Activated T-helper 2 cell treated with anti-CD3 and anti-CD28 coated beads, Interferon-gamma antibody, Interleukin-2, Interleukin-4, amounts not matched to agents 10 μg/mL and 5 μg/mL and 100 μg/mL, durations not matched to agents 14 hours and 24 hours and 36 hours (primary cell): ENCODE measurements at places on chromosomes 12 and 14.

- H3K4me1 ChIP-seq, result no peaks in the 10 kb centered on the region
- H3K27me3 ChIP-seq, result no peaks in the 10 kb centered on the region
- DNase-seq, result no peak
- no peak overlapping the region for H3K27ac ChIP-seq
- H3K36me3 ChIP-seq, result no peaks in the 10 kb centered on the region
- H3K4me3 ChIP-seq, result no peak overlapping the region
Observed at GRCh38 chr12:64147011-64147631, 75.0 kb downstream of the KICS2 start.

DNA sequence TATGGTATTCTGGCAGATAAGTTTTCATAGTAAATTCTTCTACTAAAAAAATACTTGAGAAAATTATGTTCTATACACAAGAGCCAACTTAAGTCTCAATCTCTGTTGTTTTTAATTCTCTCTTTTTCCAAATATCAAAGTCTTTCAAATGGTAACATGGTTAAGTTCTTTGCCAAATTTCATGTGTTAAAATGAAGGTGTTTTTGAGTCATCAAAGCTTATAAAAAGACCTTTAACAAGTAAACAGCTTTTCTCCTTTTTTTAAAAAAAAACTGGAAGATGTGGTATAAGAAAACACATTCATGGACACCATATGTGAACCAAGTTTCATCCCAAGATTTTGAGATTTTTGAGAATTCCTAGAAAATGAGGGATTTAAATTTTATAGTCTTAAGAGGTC is 111.3 kb downstream of the FOXG1 start:
- no peaks in the 10 kb centered on the region for H3K27me3 ChIP-seq
- H3K4me1 ChIP-seq, result no peaks in the 10 kb centered on the region
- no peak for DNase-seq
- H3K27ac ChIP-seq, result no peak overlapping the region
- H3K36me3 ChIP-seq, result no peaks in the 10 kb centered on the region

GRCh38 chr12:76242813-76243550 is 105.2 kb downstream of the BBS10 start:
- no peaks in the 10 kb centered on the region for H3K36me3 ChIP-seq
- DNase-seq, result no peak
- no peak overlapping the region for H3K4me3 ChIP-seq
- H3K27ac ChIP-seq, result no peak overlapping the region

- DNase-seq, result no peak
- H3K4me3 ChIP-seq, result no peak overlapping the region
- H3K36me3 ChIP-seq, result no peaks in the 10 kb centered on the region
- H3K27ac ChIP-seq, result no peak overlapping the region
Observed at GRCh38 chr12:79407671-79408622, 282.8 kb downstream of the PAWR start.

DNA sequence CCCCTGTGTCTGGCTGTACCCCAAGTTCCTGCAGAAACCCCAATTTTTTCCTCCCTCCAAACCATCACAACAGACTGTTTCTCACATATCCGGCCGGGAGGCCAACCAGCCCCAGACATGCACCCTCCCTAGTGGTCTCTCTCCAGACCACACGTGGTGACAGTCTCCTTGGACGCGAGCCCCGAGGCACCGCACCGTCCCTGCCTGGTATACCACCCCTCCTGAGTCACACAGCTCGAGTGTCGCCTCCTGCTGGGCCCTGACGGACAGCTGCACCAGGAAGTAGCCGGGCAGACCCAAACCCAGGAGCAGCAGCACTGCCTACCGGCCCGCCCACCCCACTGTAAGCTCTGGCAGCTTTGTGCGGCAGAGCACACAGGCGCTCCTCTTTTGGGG is 97.4 kb downstream of the RFLNA start:
- H3K4me3 ChIP-seq, result no peak overlapping the region
- peaks cover 25% of the 10 kb centered on the region for H3K36me3 ChIP-seq
- no peak overlapping the region for H3K27ac ChIP-seq
- no peak for DNase-seq
- H3K27me3 ChIP-seq, result no peaks in the 10 kb centered on the region

DNA sequence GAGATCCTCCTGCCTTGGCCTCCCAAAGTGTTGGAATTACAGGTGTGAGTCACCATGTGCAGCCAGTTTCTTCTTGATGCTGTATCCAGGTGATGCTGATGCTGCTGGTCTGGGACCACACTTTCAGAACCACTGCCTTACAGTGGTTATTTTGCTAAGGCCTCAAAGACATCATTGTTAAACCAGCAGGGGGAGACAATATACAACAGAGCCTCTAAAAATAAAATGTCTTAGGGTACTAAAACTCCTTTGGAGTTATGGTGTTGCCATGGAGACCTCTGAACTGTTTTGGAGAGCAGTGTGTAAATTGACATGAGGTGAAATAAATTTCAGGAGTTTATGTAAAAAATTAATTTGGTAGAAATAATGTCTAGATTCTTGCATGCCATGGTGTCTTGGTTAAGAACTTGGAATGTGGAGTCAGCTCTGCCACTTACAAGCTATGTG is 1.1 kb upstream of the ARG2 start:
- H3K4me3 ChIP-seq, result peak overlapping the region; percentile 68
- peaks cover 35% of the 10 kb centered on the region for H3K4me1 ChIP-seq
- peaks cover 10% of the 10 kb centered on the region for H3K27me3 ChIP-seq

GRCh38 chr12:9756706-9757105 is 4.0 kb downstream of the CD69 start:
- H3K36me3 ChIP-seq, result peaks cover 81% of the 10 kb centered on the region
- no peaks in the 10 kb centered on the region for H3K27me3 ChIP-seq
- H3K4me1 ChIP-seq, result peaks cover 51% of the 10 kb centered on the region
- no peak for DNase-seq

GRCh38 chr12:49872381-49872780 is 29.5 kb upstream of the BCDIN3D start:
- no peak overlapping the region for H3K27ac ChIP-seq
- H3K4me3 ChIP-seq, result no peak overlapping the region
- H3K27me3 ChIP-seq, result peaks cover 2% of the 10 kb centered on the region
- no peaks in the 10 kb centered on the region for H3K36me3 ChIP-seq

DNA sequence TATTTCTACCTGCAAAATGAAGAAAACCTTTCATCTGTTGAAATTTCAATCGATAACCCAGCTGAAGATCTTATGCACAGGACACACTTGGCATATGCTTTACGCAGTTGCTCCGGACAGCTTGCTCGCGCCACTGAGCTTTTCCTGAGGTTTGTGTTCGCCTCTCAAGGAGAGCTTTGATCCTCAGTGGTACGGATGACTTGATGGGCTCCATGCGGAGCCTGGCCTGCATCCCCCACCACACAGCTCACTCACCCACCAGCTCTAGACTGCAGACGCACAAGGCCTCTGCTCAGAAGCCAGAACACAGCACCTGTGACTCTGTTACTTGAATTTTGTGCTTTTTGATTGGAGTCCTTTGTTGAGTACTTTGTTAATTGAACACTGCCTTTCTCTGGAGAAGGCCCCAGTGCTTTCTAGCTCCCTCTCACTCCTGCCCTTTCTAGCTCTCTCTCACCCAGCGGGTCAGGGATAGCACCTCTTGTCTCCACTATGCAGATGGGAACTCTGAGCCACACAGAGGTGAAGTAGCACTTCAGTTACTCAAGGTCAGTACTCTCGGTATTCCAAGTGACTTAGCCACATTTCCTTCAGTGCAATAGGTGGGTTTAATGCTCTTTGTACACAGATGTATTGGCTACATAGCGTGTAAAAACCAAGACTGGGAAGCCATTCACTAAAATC is 52.1 kb downstream of the TBC1D30 start:
- no peak for DNase-seq
- H3K27ac ChIP-seq, result no peak overlapping the region
- no peaks in the 10 kb centered on the region for H3K27me3 ChIP-seq
- H3K4me1 ChIP-seq, result peaks cover 21% of the 10 kb centered on the region

DNA sequence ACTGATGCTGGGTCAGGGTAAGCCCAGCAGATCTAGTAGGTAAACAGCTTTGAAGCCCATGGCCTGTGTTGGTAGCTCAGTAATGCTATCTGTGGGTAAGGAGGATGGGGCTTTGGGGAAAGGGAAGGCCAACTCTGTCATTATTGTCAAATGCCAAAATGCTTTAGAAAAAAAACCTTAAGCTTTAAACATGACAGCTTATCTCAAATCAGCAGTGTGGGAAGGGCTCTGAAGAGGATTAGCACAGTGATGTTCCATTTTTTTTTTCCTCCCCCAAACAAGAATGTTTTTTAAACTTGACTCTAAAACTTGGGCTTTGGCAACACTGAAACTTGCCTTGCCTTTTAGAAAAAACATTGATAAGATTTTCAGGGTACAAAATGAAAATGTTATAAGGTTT is 11.7 kb downstream of the DAAM1 start:
- no peak overlapping the region for H3K27ac ChIP-seq
- no peak overlapping the region for H3K4me3 ChIP-seq
- no peaks in the 10 kb centered on the region for H3K36me3 ChIP-seq
- peaks cover 10% of the 10 kb centered on the region for H3K4me1 ChIP-seq
- no peaks in the 10 kb centered on the region for H3K27me3 ChIP-seq

GRCh38 chr14:75217508-75218206 is 41.2 kb upstream of the TMED10 start:
- H3K27ac ChIP-seq, result no peak overlapping the region
- H3K4me1 ChIP-seq, result peaks cover 12% of the 10 kb centered on the region
- no peaks in the 10 kb centered on the region for H3K36me3 ChIP-seq
- no peak overlapping the region for H3K4me3 ChIP-seq

DNA sequence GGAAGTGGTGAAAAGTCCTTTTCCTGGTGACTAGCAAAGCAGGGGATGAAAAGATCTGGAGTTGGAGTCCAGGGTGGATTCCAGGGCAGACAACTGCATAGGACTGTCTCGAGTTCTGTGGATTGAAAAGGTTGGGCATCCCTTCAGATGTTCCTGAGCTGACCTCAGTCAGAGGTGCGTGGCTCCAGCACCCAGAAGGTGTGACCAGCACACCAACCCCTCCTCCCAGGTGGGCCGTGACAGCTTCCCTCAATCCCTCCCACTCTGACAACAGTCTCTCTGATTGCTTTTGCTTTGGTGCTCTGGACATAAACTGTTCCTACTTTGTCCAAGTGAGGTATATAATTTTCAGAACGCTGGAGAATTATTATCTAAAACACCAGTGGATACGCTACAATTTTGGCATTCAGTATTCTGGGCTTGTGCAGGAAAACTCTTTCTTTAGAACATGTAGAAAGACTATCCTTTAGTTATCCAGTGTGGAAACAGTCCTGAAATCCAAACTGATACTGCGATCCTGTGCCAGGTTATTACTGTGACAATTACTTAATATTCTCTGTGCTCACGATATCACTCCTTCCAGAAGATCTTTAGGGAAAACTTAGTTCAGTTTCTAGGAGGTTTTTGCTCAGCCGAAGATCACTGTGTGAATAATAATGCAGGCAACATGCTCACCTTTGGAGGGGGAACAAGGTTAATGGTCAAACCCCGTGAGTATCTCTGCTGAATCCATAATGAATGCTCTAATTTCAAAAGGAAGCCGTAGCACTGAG is 87.9 kb downstream of the DAD1 start:
- peak overlapping the region; percentile 98 for H3K27ac ChIP-seq
- H3K36me3 ChIP-seq, result peaks cover 97% of the 10 kb centered on the region
- no peak for DNase-seq
- H3K4me3 ChIP-seq, result peak overlapping the region; percentile 88
- H3K27me3 ChIP-seq, result no peaks in the 10 kb centered on the region

GRCh38 chr14:96403409-96403808 is 11.5 kb downstream of the AK7 start:
- no peak overlapping the region for H3K27ac ChIP-seq
- no peak for DNase-seq
- peaks cover 7% of the 10 kb centered on the region for H3K27me3 ChIP-seq
- H3K4me1 ChIP-seq, result no peaks in the 10 kb centered on the region

GRCh38 chr12:59055204-59055860 is 135.0 kb upstream of the LRIG3 start:
- no peak overlapping the region for H3K4me3 ChIP-seq
- H3K27me3 ChIP-seq, result no peaks in the 10 kb centered on the region
- no peak overlapping the region for H3K27ac ChIP-seq
- peaks cover 2% of the 10 kb centered on the region for H3K4me1 ChIP-seq
- H3K36me3 ChIP-seq, result no peaks in the 10 kb centered on the region

DNA sequence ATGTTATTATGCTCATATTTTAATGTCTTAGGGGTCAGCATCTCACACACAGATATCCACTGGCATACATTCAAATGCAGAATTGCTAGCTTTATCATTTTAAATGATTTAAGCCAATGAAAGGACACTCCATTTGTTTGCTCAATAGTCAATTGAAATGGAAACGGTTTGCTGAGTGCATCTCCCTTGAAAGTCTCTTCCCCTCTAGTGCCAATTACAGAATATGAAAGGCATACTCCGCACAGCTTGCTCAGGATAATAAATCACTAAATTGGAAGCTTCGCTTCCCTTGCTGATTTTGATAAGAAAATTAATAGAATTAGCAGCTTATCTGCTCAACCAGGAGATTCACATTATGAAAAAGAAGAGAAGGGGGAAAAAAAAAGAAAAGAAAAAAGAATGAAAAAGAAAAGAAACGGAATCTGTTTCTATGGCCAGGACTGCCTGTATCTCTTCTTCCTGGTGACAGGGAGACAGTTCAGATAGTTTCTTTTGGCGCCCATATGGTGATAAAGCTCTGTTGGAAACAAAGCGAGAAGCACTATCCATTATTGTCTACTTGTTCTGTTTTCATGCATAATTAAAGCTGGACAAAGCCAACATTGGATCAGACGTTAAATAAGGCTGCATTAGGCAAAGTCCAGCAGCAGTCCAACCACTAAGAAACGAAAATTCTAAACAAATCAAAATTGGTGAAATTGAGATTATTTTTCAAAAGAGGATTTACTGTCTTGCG is 225.0 kb downstream of the GXYLT1 start:
- H3K36me3 ChIP-seq, result no peaks in the 10 kb centered on the region
- H3K4me1 ChIP-seq, result no peaks in the 10 kb centered on the region
- H3K27ac ChIP-seq, result no peak overlapping the region
- peaks cover 12% of the 10 kb centered on the region for H3K27me3 ChIP-seq

GRCh38 chr12:104746467-104747088 is 211.5 kb downstream of the SLC41A2 start:
- no peak for DNase-seq
- H3K4me3 ChIP-seq, result no peak overlapping the region
- peaks cover 36% of the 10 kb centered on the region for H3K4me1 ChIP-seq
- peaks cover 10% of the 10 kb centered on the region for H3K36me3 ChIP-seq
- H3K27me3 ChIP-seq, result no peaks in the 10 kb centered on the region
- no peak overlapping the region for H3K27ac ChIP-seq

- no peaks in the 10 kb centered on the region for H3K27me3 ChIP-seq
- H3K4me3 ChIP-seq, result no peak overlapping the region
- peaks cover 24% of the 10 kb centered on the region for H3K4me1 ChIP-seq
- H3K27ac ChIP-seq, result no peak overlapping the region
- no peak for DNase-seq
Observed at GRCh38 chr12:109464642-109465351, 12.3 kb downstream of the KCTD10 start.
